ENCODE measurements at places on chromosomes 4 and X. TPM values are rescaled to one million over a fixed set of nuclear protein-coding genes. Genes with fewer than 3 reads are reported as not detected.

DNA sequence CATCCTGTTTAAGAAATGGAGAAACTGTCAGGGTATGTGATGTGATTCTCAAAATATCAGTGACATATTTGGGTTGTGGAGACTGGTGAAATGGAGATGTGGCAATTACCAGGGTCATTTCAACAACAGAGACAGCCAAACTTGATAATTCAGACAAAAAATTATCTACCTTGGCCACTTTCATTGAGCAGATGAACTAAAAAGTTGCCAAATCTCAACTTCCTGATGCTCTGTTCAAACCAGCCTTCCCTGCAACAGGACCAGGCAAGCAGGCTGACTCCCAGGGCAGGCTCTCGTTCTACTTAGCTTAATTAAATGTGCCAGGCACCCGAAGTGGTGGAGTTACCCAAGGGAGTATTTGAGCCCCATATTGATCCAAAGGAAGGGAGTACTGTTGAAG lies 199.6 kb downstream of the AFF2 start:
- no peak for DNase-seq
- H3K27ac ChIP-seq: no peak overlapping the region
- no peak overlapping the region for H3K4me3 ChIP-seq
- peaks cover 9% of the 10 kb centered on the region for H3K4me1 ChIP-seq

GRCh38 chrX:71846429-71846828 lies 64.2 kb upstream of the NHSL2 start:
- H3K27me3 ChIP-seq: no peaks in the 10 kb centered on the region
- no peak for DNase-seq
- H3K36me3 ChIP-seq: no peaks in the 10 kb centered on the region
- no peak overlapping the region for H3K27ac ChIP-seq
- H3K4me3 ChIP-seq: no peak overlapping the region

DNA sequence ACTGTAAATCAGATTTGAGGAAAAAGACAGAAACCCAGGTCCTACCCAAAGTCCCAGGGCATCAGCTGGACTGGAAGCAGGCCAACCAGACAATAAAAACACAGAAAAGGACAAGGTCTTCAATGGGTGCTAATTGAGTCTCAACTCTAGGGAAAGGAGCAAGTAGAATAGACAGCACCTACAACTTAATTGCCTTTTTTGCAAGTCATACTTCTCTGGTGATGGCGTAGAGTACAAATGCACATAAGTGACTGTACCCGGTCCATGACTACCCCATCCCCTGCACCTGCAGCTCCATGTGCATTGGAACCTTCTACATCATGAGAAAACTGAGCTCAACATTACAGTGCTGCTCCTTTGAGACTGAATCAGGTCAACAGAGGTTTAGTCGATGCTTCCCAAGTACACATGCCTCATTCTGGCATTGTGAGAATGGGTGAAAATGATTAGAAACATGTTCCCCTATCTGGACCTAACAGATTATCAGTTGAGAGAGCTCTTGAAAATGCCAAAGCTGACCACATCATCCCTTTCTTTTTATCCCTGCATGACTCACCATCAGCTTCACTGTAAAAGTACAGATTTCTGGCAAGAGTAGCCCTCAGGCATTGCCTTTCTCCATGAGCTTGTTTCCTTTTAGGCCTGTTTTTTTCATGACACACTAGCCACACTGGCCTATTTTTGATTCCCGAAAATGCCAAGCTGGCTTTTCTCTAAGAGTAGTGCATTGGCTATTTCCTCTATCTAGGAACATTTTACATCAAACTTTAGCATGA lies 298.3 kb downstream of the HS3ST1 start:
- no peak overlapping the region for H3K27ac ChIP-seq
- no peaks in the 10 kb centered on the region for H3K36me3 ChIP-seq

DNA sequence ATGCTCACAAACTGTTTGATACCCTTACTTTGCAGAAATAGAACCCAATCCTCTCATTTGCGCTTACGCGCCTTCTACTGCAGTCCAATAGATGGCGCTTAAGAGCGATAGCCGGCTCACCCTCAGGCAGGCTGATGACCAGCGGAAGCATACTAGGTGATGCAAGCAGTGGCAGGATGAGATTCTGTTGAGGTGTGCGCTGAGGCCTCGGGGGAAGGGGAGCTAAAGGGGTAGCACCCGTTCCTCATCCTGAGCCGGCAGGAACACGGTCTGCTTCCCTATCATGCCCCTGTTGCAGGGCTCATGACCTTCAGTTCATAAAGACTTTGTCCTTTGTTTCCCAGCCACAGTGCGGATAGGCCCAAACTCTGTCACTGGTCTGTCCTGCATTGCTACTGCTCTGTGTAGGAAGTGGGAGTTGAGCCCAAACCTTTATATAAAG lies 628.9 kb downstream of the TLL1 start:
- no peaks in the 10 kb centered on the region for H3K27me3 ChIP-seq
- H3K4me3 ChIP-seq: no peak overlapping the region
- no peaks in the 10 kb centered on the region for H3K4me1 ChIP-seq
- H3K36me3 ChIP-seq: no peaks in the 10 kb centered on the region
- no peak overlapping the region for H3K27ac ChIP-seq
- peak; percentile 90 for DNase-seq

DNA sequence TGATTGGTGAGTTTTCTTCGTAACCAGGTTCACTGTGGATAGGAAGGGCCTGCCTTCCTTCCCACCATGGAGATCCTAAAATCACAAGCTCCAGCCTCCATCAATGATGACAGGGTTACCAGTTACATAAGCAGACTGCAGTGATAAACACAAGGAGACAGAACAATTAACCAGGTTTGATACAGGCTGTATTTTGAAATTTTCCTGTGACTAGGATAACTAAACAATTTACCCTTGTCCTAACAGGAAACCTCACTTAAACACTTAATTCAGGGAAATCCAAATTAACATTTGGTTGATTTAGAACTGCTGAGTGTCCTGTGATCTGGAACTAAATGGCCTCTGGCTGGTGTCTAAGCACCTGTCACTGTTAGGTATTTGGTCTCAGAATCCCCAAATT lies 3.1 kb upstream of the SLC9B2 start:
- no peak overlapping the region for H3K4me3 ChIP-seq
- DNase-seq: no peak
- peaks cover 4% of the 10 kb centered on the region for H3K4me1 ChIP-seq
- peaks cover 30% of the 10 kb centered on the region for H3K27me3 ChIP-seq
- H3K36me3 ChIP-seq: no peaks in the 10 kb centered on the region

DNA sequence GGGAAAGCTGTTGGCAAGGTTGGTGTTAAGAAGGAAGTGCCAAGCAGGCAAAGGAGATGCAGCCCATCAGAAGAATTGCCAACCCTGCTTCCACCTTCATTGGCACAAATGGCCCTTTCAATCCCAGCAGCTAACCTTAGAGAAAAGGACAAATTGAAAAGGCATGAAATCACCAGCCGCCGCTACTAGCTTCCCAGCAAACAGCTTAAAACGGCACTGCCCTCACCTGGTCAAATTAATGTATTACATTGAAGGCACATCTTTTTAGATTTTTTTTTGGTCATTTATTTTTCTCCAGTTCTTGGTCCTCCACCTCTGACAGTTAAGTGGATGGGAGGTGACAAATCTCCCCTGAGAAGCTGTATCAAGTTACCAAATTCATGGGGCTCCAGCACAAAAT lies 51.0 kb upstream of the NHSL2 start:
- peak; percentile 71 for DNase-seq
- no peak overlapping the region for H3K4me3 ChIP-seq
- H3K27me3 ChIP-seq: no peaks in the 10 kb centered on the region
- no peaks in the 10 kb centered on the region for H3K36me3 ChIP-seq
- H3K27ac ChIP-seq: no peak overlapping the region

DNA sequence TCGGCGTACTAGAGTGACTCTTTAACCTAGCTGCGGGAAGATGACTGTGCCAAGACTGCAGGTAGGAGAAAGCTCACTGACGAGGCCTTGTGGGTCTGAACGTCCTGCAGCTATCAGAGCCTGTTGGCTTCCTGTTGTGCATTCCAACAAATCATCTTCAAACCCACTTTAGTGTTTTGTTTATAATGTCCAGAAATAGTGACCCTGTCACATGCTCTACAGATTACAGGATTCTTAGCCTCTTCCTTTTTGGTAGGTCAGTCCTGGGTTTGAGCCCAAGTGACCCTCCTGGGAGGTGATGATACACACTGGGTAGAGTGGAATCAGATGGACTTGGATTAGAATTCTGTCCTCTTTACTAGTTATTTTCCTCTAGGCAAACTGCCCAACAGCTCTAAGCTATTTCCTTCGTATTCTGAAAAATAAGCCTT lies 33.2 kb downstream of the HTT start:
- DNase-seq: no peak
- peaks cover 34% of the 10 kb centered on the region for H3K36me3 ChIP-seq
- no peaks in the 10 kb centered on the region for H3K27me3 ChIP-seq
- H3K4me3 ChIP-seq: no peak overlapping the region
- H3K4me1 ChIP-seq: no peaks in the 10 kb centered on the region

- no peaks in the 10 kb centered on the region for H3K27me3 ChIP-seq
- H3K27ac ChIP-seq: no peak overlapping the region
- H3K4me3 ChIP-seq: no peak overlapping the region
- no peaks in the 10 kb centered on the region for H3K36me3 ChIP-seq
These were observed 267.1 kb downstream of the PAPSS1 start for GRCh38 chr4:107452717-107453630.

CT45A1 gene
- not detected for total RNA-seq

BANK1 gene
- 0.87 TPM for total RNA-seq

IL15 gene
- 2.7 TPM for total RNA-seq

BGN gene
- 0.23 TPM for total RNA-seq

ITM2A gene
- 48.4 TPM for total RNA-seq

CFP gene
- total RNA-seq: 2.2 TPM

ADAM29 gene
- total RNA-seq: not detected
